DND-41 (cell line): ENCODE measurements at places on chromosomes 1 and 21.
A peak's percentile ranks its signal among the peaks of the same experiment; 100 is the strongest.

- no peak for DNase-seq
These were observed 424.3 kb downstream of the SETD4 start for GRCh38 chr21:35635994-35636393.

GRCh38 chr1:155179112-155180031 lies 5.7 kb downstream of the TRIM46 start:
- no peak for DNase-seq

DNA sequence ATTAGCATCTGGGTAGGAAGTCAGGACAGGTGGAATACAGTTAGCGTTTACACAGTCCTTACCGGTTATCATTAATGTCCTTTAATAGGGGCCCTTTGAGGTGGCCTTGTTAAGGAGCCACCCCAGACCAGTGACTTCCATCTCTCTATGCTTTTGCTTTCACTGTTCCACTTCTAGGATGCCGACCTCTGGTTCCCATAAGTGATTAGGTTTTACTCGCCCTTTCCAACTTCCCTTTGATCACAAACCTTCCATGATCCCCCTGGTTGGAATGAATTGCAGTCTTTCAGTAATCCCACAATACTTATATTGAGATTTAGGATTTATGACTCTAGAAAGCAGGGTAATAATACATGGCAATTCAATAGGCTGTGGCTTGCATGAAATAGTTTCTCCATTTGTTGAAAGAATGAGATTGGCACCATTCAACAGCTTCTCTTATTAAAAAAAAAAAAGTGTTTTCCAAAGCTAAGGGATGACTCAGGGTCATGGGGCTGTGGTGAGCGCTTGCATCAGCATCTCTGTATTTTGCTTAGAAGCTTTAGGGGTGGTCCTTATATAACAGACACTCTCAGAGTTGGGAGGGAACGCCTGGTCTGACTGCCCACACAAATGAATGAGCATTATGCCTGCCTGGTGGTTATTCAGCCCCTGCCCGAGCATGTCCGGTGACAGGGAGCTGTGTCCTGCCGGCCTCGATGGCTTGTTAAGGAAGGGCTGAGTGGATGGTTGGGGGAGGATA lies 110.5 kb downstream of the CNIH3 start:
- DNase-seq = peak; percentile 65

DNA sequence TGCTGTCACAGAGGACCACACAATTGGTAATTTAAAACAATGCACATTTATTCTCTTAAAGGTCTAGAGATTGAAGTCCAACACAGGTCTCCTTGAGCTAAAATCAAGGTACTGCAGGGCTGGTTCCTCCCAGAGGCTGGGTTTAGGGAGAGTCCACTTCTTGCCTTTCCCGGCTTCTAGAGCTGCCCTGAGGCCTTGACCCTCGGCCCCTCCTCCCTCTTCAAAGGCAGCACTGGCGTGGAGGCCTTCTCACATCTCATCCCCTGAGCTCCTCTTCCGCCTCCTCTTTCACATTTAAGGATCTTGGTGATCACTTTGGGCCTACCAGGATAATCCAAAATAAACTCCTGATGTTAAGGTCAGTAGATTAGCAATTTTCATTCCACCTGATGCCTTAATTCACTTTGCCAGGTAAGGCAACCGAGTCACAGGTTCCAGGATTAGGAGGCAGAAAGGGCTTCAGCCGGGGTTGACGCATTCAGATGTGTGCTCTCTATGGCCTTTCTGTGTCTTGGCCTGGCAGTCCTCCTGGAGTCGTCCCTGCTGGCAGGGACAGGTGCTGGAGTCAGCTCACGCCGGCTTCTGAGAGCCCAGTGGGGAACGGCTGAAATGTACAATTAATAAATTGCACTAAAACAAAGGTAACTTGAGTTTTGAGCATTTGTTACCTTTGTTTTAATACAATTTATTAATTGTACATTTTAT lies 61.2 kb upstream of the ABCG1 start:
- DNase-seq = no peak

DNA sequence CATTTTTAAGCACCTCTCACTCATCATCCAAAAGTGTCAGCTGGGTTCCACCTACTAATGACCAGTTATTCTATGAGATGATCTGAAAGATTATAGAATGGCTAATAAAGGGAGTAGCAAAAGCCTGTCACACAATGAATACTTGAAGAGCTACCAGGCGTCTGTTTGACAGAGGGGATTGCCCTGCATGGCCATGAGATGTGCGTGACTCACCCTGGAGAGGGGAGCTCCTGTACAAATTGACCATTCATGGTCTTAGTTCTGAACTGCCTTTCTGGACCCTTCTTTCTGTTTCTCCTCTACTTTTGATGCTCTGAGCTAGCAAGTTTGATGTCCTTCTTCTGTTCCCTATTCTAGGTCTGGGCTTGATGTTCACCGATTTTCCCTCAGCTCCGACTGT lies 85.2 kb upstream of the ABCD3 start:
- no peak for DNase-seq

DNA sequence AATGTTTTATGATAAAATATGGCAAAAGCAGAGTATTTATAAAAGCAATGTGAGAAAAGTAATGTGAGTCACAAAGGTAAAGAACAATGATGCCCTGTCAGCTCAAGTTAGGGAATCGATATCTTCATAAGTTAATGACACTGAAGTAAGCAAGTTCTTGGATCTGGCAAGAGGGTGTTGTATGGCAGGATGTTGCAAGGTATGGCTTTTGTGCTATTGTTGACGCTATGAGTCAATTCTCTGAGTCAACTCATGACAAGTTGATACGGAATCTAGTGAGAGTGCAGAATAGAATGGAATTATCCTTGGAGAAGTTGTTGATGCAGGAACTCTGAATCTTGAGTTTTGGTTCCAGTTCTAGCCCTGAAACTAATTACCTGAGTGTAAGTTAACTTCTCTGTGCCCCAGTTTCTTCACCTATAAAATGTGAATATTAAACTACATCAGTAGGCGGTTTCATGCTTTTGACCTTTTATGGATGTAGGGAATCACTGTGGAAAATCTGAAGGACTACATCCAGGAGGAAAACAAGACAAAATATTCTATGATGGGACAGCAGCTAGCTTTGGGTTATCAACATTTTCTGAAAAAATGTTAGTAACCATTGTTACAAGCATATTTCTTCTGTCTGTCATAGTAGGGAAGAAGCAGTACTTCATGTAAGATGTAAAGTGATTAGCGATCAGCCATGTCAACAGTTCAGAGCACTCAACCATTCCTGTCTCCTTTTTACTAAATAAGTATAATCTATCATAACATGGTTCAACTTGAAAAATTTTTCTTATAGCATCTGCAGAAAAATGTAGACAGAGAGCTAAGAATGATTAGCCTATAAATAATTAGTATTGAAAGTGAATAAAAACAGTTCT lies 96.9 kb downstream of the ATP6V1G3 start:
- DNase-seq = no peak

GRCh38 chr1:180066150-180066549 lies 88.5 kb upstream of the QSOX1 start:
- DNase-seq = no peak
